ENCODE measurements at places on chromosomes 3 and 15. TPM values are rescaled to one million over a fixed set of nuclear protein-coding genes. Genes with fewer than 3 reads are reported as not detected.

IMPG2 gene
- total RNA-seq = 0.39 TPM

GOLGA6D gene
- 0.12 TPM for total RNA-seq

TIPARP gene
- 23.2 TPM for total RNA-seq

SAMMSON gene
- total RNA-seq = 25.6 TPM

FAM107A gene
- 10.2 TPM for total RNA-seq

SPINK8 gene
- not detected for total RNA-seq

All from aorta (tissue), 5 donors.